ENCODE measurements at places on chromosomes 1 and 21.

DNA sequence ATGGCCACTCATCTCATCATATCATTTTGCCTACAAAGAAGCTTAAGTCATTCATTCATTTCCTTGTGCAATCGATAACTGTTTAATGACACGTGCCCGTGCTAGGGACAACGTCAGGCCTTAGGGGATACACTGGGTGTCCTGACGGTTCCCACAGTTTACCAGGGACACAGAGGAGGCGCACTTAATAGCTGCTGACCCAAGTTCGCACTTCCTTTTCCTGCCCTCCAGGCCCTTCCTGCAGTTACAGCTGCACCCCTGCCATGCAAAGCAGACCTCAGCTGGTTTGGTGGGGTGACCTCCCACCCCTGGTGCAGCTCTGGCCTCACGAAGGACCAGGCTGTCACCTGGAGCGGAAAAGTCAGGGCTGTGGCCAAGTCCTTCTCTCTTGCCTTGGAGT is 4.2 kb downstream of the SPATA21 start:
- DNase-seq = no peak

GRCh38 chr1:68204977-68205630 is 27.2 kb downstream of the WLS start:
- DNase-seq = no peak

DNA sequence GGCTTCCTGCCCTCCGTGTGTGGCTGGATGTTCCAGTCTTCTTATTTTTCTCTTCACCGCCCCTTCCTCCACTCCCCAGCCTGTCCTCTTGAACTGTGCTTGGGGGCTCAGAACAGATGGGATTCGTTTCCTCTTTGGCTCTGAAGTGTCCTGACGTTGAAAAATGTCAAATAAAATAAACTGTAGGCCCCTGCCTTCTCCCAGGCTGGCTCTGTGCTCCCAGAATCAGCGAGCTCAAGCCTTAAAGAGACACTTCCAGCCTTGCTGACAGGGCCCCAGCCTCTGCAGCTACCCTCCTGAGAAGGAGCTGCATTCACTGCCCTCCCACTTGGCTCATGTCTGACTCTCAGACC is 104.2 kb upstream of the IPO9 start:
- no peak for DNase-seq

DNA sequence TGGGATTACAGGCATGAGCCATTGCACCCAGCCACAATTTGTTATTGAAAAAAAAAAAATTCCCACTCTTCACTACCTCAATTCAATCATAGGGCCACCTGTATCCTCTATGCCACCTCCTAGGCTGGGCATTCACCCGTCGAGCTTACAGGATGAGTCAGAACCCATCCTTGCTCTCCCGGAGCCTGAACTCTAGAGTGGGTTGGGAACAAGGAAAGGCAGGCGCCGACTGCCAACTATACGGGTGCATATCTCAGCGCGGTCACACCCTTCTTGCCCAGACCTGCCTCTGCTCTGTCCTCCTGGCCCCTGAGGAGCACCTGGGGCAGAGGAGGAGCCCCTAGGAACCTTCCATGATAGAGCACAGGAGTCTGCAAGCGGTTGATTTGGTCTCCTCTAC is 21.4 kb upstream of the LBR start:
- no peak for DNase-seq

DNA sequence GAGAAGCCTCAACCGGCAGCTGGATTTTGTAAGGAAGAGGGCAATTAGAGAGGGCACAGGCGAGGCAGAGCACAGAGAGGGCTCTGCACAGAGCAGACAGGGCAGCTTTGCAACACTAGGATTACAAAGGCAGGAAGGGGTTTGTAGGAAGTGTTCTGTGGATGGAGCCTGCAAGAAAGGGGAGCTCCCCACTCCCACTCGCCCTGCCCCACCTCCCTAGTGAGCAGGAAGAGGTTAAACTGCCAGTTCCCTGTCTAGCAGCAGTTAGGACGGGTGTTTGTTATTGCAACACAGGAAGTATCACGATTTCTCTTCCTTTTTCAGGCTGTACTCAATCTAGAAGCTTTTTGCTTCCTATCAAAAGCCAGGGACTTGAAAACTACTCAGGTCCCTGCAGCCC is 63.3 kb upstream of the LRRC8D start:
- no peak for DNase-seq

GRCh38 chr1:43464681-43465504 is 11.2 kb upstream of the HYI start:
- DNase-seq = no peak

DNA sequence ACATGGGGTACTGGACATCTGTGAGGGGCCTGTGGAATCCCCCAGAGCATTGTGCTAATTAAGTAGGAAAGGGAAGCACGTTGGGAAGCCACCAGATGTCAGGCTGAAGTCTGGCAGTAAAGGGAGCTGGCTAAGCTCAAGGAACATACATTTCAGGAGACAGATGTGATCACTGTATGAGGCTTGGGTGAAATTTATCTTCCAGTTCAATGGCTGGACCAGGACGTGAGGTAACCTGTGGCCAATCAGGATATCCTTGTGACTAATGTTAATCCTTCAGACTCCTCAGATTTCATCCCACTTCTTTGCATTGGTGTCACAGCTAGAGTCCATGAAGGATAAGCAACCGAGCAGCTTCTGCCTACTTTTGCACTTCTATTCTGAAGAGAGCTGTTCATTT is 110.2 kb upstream of the APP start:
- DNase-seq = no peak

GRCh38 chr1:185267701-185268100 is 49.3 kb downstream of the IVNS1ABP start:
- DNase-seq = no peak

- DNase-seq = no peak
Measured at GRCh38 chr21:44010429-44010828, 1.7 kb upstream of the TRAPPC10 start.

DNA sequence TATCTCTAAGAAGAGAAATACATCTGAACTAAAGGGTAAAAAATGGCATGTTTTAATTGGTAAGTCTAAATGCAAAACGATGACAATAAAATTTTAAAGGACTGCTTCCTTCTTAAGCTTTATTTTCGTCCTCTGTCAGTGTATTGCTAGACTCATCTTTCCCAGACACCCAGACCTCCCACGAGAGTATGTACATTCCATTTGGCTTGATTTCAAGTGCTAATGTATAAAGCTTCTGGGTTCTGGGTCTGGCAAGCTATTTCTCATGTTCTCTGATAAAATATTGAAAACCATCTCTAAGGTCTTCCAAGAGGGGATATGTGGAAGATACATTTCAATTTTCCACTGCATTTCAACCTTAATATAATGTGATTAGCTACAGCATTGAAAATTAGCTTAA is 24.6 kb upstream of the SLC2A1 start:
- DNase-seq = no peak

DNA sequence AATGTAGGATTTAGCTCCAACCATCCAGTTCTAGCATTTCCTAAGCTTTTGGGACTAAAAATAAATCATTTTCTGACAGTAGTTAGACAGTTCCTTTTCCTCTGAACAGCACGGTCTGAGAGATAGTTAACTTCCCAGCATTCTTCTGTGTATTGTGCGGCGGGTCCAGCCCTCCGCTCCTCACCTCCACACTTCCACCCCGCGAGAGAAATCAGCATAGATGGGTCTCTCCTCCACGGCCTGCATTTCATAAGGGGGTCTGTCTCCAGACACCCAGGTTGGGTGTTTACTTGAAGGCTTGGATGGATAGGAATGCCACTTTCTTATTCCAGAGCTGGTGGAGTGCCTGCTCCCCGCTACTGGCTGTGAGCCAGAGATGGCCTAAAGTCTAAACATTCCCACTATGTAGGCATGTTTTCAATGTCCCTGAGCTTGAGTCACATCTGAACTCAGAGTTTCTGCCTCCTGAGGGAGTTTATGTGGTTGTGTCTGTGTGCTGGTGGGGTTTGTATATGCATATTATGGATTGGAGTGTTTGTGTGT is 38.0 kb upstream of the PPP2R5A start:
- DNase-seq = no peak

DNA sequence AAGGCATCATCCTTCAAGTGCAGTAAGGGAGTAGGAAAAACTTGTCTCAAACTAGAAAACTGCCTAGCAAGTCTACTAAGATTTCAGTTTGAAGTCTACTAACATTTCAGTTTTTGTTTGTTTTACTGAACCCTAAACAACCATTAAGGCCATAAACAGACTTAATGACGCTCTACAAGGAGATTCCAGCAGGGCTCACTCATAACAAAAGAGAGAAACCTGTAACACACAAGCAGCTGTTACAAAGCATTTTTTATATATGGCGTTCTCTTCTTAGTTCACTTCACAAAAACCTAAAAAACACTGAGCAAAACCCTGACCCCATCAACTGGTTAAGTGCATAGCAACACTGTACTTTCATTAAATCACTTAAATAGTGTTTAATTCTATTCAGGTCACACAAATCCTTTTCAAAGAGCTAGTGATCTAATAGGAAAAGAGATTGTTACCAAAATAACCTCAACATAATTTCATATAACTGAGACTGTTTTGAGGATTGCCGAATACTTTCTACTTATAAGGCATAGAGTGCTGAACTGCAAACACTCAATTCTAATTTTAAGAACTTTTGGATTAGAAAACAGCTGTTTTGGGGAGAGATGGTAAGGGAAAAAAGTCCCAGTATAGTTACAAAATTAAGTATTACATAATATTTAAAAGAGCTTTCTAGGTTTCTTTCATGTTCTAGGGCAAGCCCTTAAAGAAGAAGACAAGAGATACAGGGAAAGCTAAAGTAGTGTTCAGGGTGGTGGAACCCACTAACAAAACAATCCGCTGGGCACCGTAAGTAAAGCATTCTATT is 1.4 kb downstream of the B3GALNT2 start:
- no peak for DNase-seq

DNA sequence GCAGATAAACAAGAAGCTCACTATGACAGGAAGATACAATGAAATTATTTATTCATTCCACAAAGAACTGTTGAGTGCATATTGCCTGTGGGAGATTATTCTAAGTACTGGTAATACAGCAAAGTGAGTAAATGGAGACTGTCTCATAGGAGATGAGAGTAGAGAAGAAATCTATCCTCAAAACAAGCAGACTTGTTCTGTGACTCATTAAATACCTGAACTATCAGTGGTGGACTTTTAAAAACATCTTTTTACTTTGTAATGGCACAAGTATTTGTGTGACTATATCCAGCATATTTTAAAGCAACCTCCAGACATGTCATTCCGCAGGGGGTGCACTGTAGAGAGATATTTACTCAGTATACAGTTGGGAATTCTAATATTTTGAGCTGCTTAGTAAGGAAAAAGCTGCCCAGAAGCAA is 259.2 kb downstream of the FMN2 start:
- no peak for DNase-seq

GRCh38 chr1:99527078-99527477 is 118.8 kb upstream of the PALMD start:
- no peak for DNase-seq

GRCh38 chr1:96579636-96580035 is 141.9 kb upstream of the PTBP2 start:
- DNase-seq = no peak

- DNase-seq = no peak
Measured at GRCh38 chr1:75641325-75641724, 30.4 kb upstream of the SLC44A5 start.

GRCh38 chr21:16033193-16033592 is 303.4 kb downstream of the USP25 start:
- DNase-seq = no peak

GRCh38 chr1:60280819-60281218 is 207.2 kb upstream of the C1orf87 start:
- DNase-seq = no peak

GRCh38 chr1:89966656-89967055 is 28.3 kb upstream of the ZNF326 start:
- no peak for DNase-seq

- no peak for DNase-seq
Measured at GRCh38 chr21:46180079-46180722, 4.1 kb downstream of the SPATC1L start.

DNA sequence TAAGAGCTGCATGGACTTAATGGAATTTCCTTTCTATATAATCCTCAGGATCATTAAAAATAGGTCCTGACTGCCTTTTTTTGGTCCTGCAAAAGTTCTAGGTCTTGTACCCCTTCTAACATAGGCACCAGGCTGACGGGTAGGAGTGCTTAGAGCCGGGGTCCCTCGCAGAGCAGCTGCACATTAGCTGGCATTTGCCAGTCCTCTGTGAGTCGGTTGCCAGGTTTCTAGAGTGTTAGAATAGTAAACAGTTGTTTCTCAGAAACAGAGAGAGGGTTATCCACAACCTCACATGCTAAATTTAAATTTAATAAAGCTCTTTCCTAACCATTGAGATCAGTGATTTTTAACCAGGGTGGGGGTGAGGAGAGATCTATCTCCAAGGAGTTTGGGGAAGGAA is 35.4 kb upstream of the HEATR1 start:
- no peak for DNase-seq

- no peak for DNase-seq
Measured at GRCh38 chr21:36790616-36791015, 91.7 kb downstream of the SIM2 start.

- no peak for DNase-seq
Measured at GRCh38 chr1:159802111-159802510, at the start of gene FCRL6. TSS of gene FCRL6 (plus strand) at chr1:159802360. CDS start at chr1:159802425, 65 bp downstream.

- DNase-seq = no peak
Measured at GRCh38 chr1:30680879-30681278, 42.5 kb downstream of the MATN1 start.

GRCh38 chr21:41825216-41825615 is 53.9 kb downstream of the PRDM15 start:
- DNase-seq = no peak

DNA sequence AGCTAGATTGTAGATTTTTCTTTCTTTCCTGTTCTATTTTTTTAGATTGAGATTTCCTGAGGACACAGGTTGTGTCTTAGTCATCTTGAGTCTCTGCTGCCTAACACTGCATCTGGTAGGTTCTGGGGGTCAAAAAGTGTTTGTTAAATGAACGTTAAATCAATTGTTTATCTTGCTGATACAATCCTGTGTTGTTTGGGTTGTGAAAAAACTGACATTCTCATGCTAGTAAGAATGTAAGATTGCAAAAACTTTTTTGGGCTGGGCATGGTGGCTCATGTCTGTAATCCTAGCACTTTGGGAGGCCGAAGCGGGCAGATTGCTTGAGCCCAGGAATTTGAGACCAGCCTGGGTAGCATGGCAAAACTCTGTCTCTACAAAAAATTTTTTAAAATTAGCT is 3.4 kb downstream of the CTSK start:
- no peak for DNase-seq

DNA sequence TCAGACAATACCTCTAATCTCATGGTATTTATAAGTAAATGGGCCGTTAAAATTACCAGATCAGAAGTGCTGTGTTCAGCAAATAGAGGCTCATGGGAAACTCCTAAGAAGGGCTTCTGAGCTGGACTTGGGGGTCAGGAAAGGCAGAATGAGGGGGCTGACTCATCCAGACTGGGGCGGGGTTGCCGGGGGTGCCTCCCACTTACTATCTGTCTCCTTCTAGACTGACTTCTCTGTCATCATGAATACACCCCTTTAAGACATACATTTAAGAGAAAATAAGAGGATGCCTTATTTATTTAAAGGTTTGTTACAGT is 96.0 kb upstream of the ERRFI1 start:
- no peak for DNase-seq

Data from activated CD4-positive, CD25-positive, alpha-beta regulatory T cell (primary cell).